8988T (cell line): ENCODE measurements at places on chromosomes 5 and 9.

DNA sequence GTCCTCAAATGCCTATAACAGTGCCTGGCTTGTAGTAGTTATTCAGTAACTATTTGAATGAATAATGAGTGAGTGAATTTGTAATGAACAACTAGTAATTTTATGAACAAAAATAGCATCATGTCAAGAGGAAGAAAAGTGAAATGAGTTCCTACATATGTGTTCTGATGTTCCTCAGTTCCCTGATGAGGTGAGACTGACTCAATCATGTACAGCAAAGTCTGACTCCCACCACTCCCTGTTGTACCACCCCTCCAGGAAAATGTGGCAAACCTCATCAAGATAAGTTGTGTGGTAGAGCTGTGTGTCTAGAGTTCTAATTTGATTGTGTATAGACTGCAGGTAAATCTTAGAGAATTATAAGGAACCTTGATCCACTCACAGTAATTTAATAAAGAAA, 201.6 kb downstream of the GOLPH3 start:
- DNase-seq, result no peak

- DNase-seq, result no peak
These were observed 8.1 kb upstream of the DAB2 start for GRCh38 chr5:39432696-39433530.

- DNase-seq, result no peak
These were observed 33.1 kb downstream of the CNTRL start for GRCh38 chr9:121107881-121108280.

DNA sequence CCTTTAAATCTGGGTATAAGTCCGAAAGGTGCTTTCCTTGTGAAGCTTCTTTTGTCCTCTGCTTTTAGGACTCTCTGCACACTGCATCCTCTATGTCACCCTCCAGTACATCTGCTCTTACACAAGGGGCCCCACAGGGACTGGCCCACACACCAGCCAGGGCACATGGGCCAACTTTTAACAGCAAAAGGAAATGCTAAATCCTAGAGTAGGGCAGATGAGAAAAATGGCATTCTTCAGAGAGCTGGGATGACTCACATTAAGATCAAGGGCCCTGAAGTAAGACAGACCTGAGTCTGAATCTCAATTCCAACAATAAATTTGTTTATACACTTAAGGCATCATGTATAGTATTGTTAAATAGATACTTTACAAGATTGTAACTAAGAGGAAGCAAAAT, 40.3 kb upstream of the CDKN2B start:
- DNase-seq, result no peak

- DNase-seq, result no peak
These were observed 40.5 kb upstream of the HMGCS1 start for GRCh38 chr5:43353668-43354067.

DNA sequence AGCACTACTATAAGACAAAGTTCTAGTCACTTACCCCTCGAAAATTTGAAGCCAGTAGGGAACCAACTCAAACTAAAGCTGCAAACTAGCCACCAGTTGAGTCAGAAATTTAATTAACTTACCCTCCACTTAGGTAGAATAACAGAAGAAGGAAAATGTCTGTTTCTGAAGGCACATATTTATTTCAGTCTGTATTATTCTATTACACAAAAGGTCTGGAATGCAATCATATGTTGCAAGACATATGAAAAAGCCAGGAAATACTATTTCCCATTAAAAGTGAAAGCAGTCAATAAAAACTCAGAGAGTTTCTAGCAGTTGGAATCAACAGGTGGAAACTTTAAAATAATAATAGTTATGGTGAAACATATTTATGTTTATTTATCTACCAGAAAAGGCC, 79.2 kb upstream of the SLCO4C1 start:
- no peak for DNase-seq

DNA sequence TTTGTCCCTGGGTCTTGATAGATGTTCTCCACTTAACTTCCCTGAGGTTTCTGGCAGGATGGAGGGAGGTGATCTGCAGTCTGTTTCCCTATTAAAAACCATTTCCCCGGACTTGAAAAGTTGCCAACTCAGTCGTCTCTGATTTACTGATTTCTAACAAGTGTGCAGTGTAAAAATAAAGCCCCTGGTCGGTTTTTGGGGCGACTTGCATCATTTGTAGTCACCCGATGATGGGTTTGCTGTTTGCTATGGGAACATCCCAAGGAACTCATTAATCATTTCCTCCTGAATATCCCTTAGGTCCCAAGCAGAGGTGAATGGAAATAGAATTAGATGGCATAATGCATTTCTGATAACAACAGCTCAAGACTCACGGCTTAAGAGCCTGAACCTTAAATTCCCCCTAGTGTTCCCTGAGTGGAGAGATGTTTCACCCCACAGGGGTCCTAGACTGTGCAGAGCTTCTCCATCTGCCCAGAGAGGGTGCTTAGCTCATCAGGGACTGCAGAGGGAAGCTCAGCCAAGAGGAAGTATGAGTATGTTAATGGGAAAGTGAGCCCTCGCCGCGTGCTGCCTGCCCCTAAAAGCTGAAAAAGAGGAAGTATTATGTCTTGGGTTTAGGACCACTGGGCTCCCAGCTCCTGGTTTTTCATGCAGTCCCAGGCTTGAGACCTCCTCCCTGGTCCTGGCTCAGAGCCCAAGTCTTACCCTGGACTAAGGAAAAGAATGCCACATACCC, 115.1 kb upstream of the DAP start:
- no peak for DNase-seq

DNA sequence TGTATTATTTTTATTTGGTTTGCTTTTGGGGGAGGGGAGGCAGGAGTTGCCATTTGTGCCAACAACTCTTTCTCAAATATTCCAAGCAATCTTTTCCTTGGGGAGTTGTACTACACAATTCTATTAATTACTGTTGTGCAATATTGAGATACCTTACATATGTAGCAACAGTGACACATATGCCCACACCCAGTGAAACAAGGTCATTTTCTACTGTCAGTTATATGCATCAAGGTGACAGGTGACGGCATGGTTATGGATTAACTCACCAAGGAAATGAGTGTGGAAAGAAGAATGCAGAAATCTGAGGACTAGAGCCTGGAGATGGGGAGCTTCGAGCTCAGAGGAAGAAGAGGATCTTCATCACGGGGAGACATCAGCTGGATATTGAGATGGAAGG, 17.9 kb upstream of the MSMP start:
- no peak for DNase-seq

GRCh38 chr9:88193766-88194165, 55.5 kb upstream of the SPATA31C2 start:
- no peak for DNase-seq

GRCh38 chr5:104774372-104774771, 1211.8 kb upstream of the NUDT12 start:
- no peak for DNase-seq

DNA sequence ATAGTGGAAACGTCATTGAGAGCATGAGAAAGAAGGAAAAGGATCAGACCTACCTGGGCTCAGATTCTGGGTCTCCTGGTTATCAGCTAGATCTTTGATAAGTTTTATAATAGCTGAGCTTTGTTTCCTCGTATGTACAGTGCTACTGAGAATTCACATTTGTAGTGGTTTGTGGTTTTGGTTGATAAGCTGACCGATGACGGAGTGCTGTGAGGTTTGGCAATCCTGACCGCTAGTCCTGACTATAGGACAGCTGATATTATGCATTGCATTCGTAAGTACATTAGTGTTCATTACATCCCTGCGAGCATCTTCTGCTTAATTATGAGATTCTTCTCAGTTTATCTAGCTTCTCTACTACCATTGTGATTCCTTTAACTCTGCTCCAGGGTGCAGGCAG, 190.7 kb upstream of the SLC27A6 start:
- DNase-seq, result no peak

- no peak for DNase-seq
These were observed 105.2 kb upstream of the CACNA1B start for GRCh38 chr9:137772281-137772873.

GRCh38 chr5:60851626-60852025, 7.6 kb upstream of the ELOVL7 start:
- DNase-seq, result no peak

- DNase-seq, result no peak
These were observed 43.5 kb upstream of the CAVIN4 start for GRCh38 chr9:100534401-100534800.

DNA sequence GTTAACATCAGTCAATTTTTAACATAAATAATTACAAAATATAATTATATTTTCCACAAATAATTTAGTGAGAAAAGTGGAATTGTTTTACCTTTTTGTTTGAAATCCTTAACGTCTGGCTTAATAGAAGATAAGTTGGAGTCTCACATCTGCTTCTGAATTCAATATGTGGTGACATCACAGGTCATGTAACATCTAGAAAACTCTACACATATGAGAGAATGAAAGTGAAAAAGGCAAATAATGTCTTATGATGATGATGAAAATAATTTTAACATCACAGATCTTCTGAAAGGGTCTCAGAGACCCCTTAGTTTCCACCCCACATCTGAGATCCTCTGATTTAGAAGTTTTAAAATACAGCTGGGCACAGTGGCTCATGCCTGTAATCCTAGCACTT, 81.5 kb downstream of the PRKACG start:
- no peak for DNase-seq

GRCh38 chr5:151150471-151151262, 6.9 kb downstream of the ANXA6 start:
- DNase-seq, result no peak

DNA sequence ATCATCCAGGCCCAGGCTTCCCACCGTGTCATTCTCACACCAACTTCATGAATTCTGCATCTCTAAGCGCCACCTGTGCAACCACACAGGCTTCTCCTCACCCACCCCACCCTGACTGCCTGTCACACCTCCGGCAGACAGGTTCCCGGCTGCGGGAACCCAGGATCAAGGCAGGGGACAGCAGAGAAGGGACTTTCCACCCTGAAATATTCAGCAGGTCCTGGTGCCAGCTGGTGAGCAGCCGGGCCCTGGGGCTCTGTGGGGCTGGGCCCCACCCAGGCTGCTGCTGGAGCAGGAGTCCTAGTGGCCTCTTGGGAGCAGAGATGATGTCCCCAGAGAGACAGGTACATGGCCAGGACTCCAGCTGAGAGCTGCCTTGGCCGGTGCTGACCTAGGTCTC, 12.7 kb downstream of the ANXA6 start:
- no peak for DNase-seq

- DNase-seq, result no peak
These were observed 129.1 kb downstream of the CDK5RAP2 start for GRCh38 chr9:120450916-120451315.

DNA sequence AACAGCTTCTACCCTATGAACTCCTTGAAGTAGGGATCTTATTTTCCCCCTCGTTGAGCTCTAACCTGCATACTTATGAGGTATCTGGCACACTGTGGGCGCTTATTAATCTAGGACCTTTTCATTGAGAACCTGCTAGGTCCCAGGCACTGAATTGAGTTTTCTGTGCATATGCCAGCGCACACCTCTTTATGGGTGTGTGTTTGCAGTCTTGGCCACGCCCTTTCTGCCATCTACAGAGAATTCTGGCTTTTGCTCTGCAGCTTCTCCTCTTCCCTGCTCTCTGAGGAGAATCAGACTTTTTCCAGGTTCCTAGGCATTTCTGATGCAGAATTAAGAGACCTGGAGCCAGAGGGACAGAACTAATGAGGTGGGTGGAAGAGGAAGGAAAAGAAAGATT, 25.4 kb upstream of the SSBP2 start:
- DNase-seq, result no peak

DNA sequence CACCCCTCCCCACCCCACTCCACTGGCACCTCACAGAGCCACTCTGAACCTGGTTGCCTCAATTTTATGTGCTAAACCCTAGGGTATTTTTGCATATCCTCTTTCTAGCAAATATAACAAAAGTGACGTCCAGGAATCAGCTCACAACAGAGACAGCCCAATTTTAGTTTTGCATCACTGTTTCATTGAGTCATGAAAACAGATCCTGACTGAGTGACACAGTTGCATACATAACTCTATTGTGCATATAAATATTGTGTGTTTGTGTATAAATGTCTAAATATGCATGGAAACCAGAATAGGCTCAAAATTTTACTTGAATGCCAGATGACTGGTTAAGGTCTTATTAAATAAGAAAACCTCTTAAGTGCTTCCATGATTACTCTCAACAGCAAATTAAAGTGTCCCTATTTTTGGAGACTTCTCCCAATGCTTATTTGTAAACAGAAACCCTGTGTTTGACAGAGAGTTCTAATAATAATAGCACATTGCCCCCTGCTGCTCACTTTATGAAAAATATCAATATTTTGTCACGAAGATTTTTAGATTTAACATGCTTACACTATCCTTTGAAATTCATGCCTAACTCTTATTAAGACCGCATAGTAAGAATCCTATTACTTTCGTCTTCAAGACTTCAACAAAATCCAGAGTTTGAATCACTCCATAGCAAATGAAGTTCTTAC, 75.5 kb upstream of the PRRC1 start:
- DNase-seq, result no peak

DNA sequence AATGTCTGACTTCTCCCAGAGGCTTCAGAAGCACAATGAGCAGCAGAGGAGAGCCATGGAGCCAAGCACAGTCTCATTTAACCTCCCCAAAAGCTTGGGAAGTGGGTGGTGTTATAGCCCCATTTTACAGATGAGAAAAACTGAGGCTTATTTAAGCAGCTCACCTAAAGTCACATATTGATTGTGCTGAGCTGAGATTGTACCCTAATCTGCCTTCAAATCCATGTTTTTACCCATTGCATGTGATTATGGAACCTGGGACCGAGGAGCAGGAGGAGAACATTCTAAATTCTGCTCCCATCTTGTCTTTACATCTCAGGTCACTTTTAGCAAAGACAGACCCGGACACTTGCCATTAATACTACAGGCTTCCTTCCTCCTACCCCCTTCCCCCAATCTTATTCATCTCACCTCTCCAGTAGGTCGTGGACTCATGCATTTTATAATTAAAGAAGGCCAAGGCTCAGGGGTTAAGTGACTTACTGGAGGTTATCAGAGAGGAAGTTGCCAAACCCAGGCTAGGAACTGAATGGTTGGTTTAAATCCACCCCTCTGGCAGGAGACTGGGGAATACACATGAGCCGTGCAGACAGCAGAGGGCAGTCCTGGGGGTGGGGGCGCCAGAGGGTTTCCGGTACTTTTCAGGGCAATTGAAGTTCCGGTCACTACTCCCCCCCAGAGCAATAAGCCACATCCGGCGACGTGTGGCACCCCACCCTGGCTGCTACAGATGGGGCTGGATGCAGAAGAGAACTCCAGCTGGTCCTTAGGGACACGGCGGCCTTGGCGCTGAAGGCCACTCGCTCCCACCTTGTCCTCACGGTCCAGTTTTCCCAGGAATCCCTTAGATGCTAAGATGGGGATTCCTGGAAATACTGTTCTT, 51.0 kb upstream of the IL17B start:
- peak; percentile 42 for DNase-seq

DNA sequence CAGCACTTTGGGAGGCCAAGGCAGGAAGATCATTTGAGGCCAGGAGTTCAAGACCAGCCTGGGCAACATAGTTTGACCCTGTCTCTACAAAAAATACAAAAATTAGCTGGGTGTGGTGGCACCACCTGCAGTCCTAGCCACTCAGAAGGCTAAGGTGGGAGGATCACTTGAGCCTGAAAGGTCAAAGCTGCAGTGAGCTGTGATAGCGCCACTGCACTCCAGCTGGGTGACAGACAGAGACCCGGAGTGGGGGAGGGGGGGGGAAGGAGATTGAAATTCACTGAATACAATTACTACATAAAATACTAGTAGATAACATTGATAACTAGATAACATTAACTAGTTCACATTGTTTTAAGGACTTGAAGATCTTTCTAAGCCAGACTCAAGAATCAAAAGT, 345.6 kb downstream of the BNC2 start:
- DNase-seq, result no peak

- DNase-seq, result no peak
These were observed 8.7 kb downstream of the FAM193B start for GRCh38 chr5:177545487-177546257.
